ENCODE measurements at places on chromosomes 11 and 22.

DNA sequence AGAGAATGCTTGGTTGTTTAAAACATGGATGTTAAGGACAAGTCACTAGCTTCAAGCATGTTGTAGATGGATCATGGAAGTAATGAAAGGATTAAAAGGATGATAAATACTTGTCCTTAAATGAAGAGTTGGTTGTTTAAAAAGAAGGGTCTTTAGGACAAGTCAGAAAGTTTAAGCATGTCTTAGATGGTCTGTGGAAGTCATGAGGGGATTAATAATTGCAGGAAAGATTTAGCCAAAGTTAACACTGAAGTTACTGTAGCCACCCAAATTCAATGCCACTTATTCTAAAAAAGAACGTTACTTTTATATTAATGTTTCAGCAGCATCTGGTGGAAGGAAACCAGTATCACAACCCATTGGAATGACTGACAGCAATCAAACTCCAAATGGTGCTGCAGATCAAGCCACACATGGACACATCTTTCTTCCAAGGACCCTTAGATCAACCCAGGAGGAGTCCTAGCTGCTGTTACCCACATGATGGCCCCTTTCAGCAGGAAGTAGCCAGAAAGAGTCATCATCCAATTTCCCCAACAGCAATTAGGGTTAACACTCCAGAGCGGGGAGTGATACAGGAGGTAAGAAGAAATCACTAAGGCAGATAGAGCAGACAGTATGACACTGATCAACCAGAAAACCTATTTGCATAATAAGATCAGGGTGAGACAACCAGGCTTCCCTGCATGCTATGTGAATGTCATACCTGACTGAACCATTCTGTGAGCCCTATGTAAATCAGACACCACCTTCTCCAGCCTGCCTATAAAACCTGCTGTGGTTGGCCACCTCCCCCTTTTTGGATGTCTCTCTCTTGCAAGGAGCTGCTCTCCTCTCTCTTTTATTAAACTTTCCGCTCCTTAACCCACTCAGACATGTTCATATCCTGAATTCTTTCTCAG lies 88.4 kb upstream of the GNAZ start:
- DNase-seq, result no peak

DNA sequence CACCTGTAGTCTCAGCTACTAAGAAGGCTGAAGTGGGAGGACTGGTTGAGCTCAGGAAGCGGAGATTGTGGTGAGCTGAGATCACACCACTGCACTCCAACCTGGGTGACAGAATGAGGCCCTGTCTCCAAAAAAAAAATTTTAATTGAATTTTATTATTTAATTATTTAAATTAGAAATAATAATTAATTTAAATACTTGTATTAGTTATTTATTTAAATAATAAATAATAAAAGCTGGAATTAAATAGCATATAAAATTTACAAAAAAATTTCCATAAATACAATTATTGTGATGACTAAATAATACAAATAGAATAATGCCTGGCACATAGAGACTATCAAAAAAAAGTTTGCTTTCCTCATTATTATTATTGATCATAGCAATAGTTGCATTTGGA lies 371.5 kb downstream of the KCNA4 start:
- DNase-seq, result no peak

DNA sequence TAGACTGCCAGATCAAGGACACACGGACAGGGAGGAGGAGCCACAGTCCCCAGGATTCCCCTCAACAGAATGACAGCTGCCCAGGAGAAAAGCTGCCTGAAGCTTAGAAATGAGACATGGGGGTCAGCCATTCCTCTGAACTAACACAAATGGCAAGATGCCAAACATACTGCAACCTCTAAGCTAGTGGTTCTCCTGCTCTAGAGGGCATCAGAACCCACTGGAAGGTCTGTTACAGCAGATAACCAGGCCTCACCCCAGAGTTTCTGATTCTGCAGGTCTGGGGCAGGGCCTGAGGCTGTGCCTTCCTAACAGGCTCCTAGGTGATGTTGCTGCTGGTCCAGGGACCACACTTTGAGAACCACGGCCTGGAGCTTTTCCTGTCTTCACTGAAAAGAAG lies 28.6 kb upstream of the BID start:
- DNase-seq, result no peak

DNA sequence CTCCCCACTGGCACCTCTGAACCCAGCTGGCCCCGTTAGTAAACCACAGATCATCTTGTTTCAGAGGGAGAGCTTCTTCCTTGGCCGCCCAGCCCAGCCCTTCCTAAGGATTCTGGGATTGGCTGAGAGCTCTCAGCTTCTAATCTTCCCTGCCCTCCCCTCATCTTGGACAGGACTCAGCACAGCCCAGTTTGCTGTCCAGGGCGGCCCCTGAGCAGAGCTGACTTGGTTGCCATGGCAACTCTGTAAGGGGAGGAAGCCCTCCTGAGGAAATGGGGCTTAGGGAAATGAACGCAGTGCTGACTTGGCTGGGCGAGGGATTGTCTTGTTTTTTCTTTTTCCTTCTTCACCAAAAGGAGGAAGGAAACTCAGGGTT lies 4.6 kb downstream of the APOL4 start:
- DNase-seq, result peak; percentile 62

- DNase-seq, result no peak
These were observed 95.4 kb downstream of the NXPE2 start for GRCh38 chr11:114773541-114774338.

- no peak for DNase-seq
These were observed 13.1 kb downstream of the C1QTNF6 start for GRCh38 chr22:37174964-37175363.

- no peak for DNase-seq
These were observed 7.2 kb downstream of the ARSA start for GRCh38 chr22:50620593-50621355.

GRCh38 chr11:73085189-73085875 lies 56.8 kb downstream of the FCHSD2 start:
- no peak for DNase-seq

DNA sequence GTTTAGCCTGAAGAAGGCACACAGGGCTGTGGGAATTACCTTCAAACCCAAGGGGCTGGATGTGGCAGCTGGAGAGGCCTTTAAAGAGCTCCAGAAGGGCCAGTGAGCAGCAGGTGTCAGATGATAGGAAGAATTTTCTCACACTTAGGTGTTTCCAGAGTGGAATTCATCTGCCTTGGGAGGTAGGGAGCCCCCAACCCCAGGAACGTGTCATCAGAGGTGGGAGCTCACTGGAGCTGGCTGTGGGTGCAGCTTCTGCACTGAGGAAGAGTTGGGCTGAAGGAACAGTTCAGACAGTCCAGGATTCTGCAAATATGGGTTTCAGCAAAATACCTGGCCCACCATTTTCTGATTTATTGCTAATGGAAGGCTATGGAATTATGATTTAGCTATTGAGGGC lies 119.5 kb upstream of the LMO1 start:
- no peak for DNase-seq

- DNase-seq, result peak; percentile 52
These were observed 21.6 kb downstream of the NNMT start for GRCh38 chr11:114317787-114318137.

- peak; percentile 98 for DNase-seq
These were observed 16.9 kb downstream of the CTNND1 start for GRCh38 chr11:57778318-57779037.

GRCh38 chr11:45569776-45570175 lies 95.6 kb downstream of the CHST1 start:
- no peak for DNase-seq

DNA sequence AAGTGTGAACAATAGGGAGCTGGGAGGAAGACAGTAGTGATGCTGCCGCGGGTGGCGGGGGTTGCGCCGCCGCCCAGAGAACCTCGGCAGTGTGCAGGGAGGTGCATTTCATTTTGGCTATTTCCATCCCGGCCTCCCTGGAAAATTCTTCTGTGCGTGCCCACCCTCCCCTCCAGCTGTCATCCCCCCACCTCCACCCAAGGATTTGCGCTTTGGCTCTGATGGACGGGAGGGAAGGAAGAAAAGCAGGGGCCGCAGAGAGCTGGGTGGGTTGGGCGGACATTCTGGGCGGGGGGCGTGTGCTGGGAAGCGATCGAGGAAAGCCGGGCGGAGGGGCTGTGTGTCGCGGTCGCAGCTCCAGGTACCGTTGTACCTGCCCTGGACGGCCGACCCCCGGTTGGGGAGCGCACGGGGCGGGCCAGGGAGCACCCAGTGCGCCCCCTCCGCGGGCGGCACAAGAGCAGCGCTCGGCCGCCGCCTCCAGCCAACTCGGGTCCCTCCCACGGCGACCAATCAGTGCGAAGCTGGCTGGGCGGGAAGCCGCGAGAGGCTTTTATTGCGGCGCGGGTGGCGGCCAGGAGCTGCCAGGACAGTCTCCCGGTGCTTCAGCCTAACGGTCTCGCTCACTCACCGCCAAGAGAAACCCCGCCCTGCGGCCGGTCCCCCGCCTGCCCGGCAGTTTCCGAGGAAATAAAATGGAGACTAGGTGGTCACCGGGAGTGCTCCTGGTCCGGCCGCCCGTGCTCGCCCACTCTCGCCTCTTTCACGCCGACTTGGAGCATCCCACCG lies 1.6 kb downstream of the NCAM1 start:
- peak; percentile 90 for DNase-seq

DNA sequence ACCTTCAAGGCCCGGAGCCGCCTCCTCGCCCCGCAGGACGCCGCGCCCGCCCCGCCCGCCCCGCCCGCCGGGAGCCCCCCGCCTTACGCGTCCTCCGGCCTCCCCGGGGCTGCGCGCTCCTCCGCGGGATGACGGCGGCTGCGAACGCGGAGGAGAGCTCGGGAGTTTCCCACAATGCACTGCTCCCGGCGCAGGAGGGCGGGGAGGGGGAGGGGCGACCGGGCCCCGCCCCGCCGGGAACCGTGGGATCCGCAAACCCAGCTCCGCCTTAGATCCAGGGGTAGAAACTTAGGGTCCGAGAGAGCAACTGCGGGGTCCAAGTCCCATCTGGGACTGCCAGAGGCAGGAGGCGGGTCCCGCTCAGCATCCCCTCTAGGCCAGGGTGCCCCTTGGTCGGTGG lies at the start of gene CEND1:
CEND1 (minus strand) TSS at position 148 of the 400 bp plus-strand sequence. CDS start 1,514 bp downstream, outside the sequence.
- DNase-seq, result peak; percentile 61

- peak; percentile 0 for DNase-seq
These were observed 2.2 kb downstream of the MIOX start for GRCh38 chr22:50488886-50489285.

GRCh38 chr11:63619967-63620366 lies 5.7 kb upstream of the PLAAT3 start:
- DNase-seq, result no peak

- DNase-seq, result no peak
These were observed 134.8 kb downstream of the TBC1D22A start for GRCh38 chr22:46897246-46897623.

DNA sequence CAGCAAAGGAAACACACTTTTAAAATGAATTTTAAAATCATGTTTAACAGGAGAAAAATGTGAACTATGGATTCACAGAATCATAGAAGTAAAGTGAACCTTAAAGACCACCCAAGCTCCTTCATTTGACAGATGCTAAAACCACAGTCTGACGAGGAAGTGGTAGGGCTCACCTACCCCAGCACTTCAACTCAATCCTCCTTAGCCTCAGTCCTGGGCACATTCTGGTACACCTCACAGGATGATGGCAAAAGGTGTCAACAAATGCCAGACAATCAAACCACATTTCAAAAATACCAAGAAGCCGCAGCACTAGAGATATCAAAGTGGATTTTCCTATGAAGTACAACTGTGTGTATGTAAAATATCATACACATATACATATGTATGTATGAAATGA lies 43.1 kb downstream of the PITPNB start:
- no peak for DNase-seq

- peak; percentile 80 for DNase-seq
These were observed 194.1 kb downstream of the IGLL1 start for GRCh38 chr22:23385678-23386631.

DNA sequence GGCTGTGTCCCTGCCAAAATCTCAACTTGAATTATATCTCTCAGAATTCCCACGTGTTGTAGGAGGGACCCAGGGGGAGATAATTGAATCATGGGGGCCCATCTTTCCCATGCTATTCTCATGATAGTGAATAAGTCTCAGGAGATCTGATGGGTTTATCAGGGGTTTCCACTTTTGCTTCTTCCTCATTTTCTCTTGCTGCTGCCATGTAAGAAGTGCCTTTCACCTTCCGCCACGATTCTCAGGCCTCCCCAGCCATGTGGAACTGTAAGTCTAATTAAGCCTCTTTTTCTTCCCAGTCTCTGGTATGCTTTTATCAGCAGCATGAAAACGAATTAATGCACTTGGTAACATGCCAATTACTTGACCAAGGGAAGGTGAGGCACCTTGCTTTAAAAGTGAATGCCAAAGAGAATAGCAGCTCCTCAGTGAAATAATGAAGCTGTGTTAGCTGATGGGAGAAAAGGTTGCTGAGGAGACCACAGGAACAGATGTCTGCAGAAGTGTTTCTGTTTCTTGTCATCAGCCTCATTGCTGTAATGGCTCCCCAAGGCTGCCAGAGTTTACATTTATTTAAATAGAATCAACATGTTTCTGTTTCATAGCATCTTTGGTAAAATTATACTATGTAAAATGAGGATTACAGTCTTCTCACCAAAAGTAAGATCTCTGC lies 89.0 kb upstream of the CD44 start:
- no peak for DNase-seq
